ENCODE measurements at places on chromosomes 7 and 10.

DNA sequence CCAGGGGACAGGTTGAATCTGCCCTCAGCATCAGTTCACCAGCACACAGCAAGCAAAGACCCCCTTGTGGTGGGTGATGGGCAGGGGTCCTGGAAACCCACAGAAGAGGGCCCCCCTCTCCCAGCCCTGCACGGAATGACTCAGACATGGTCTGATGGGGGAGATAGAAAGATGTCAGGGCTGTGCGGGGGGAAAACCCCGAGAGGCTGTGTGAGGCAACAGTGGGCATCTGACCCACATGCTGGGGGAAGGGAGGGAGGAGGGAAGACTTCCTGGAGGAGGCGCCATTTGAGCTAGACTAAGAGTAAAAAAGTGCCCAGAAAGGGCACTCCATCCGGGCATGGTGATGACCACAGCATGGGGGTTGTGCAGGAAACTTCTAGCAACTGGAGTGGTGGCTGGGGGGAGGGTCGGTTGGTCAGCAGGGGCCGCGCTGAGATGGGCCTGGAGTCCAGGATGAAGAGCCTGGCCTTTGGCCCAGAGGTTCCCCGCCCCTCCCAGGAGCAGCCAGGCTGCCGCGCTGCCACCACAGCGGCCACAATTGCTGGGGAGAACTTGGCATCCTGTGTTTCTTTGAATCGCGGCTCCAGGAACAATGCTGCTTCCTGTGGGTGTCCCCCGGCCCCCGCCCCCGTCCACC is 2.5 kb downstream of the LFNG start:
- H3K4me1 ChIP-seq, result peaks cover 61% of the 10 kb centered on the region
- no peak for DNase-seq
- H3K4me3 ChIP-seq, result no peak overlapping the region
- H3K36me3 ChIP-seq, result no peaks in the 10 kb centered on the region
- no peaks in the 10 kb centered on the region for H3K27me3 ChIP-seq
- no peak overlapping the region for H3K27ac ChIP-seq

- H3K4me1 ChIP-seq, result peaks cover 61% of the 10 kb centered on the region
- peak overlapping the region; percentile 55 for H3K27ac ChIP-seq
- H3K4me3 ChIP-seq, result no peak overlapping the region
- peak; percentile 70 for DNase-seq
- no peaks in the 10 kb centered on the region for H3K27me3 ChIP-seq
- H3K36me3 ChIP-seq, result peaks cover 68% of the 10 kb centered on the region
Observed at GRCh38 chr10:119658274-119658673, 7.1 kb downstream of the BAG3 start.

GRCh38 chr7:138979226-138979979 is 1.8 kb downstream of the KIAA1549 start:
- H3K4me3 ChIP-seq, result no peak overlapping the region
- DNase-seq, result no peak
- H3K27ac ChIP-seq, result no peak overlapping the region
- H3K4me1 ChIP-seq, result peaks cover 21% of the 10 kb centered on the region

DNA sequence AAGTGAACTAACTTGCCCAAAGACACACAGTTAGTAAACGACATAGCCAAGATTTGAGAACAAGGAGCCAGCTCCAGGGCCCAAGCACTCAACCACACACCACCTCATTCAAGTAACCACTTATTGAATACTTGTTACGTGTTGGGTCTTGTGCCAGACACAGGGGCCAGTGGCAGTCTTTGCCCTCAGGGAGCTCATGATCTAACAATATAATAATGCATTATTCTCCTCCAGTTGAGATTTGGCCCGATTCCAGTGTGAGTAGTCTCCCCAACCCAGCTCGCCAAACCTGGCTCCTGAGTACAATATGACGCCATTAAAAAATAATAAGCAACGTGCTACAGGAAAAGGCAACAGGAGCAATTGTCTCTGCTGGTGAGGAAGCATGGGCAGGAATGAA is 14.4 kb upstream of the STK17A start:
- peaks cover 48% of the 10 kb centered on the region for H3K4me1 ChIP-seq
- H3K27me3 ChIP-seq, result no peaks in the 10 kb centered on the region
- no peak overlapping the region for H3K4me3 ChIP-seq
- DNase-seq, result peak; percentile 74
- no peaks in the 10 kb centered on the region for H3K36me3 ChIP-seq

- no peak for DNase-seq
- H3K27ac ChIP-seq, result no peak overlapping the region
- H3K4me1 ChIP-seq, result peaks cover 11% of the 10 kb centered on the region
- no peak overlapping the region for H3K4me3 ChIP-seq
Observed at GRCh38 chr7:106177300-106177690, 65.2 kb upstream of the SYPL1 start.

All from SJSA1 (cell line).